Lower lobe of right lung (tissue), 2 donors: ENCODE measurements at places on chromosomes 2 and 18. TPM values are rescaled to one million over a fixed set of nuclear protein-coding genes. Genes with fewer than 3 reads are reported as not detected.

- H3K27ac ChIP-seq = no peak overlapping the region
- DNase-seq = no peak
- no peak overlapping the region for H3K4me3 ChIP-seq
- H3K27me3 ChIP-seq = no peaks in the 10 kb centered on the region
- H3K4me1 ChIP-seq = no peaks in the 10 kb centered on the region
These were observed 127.5 kb upstream of the CYP1B1 start for GRCh38 chr2:38203446-38203810.

GRCh38 chr2:162014751-162015150 is 59.3 kb downstream of the DPP4 start:
- H3K27me3 ChIP-seq = no peaks in the 10 kb centered on the region
- peaks cover 6% of the 10 kb centered on the region for H3K4me1 ChIP-seq
- H3K27ac ChIP-seq = peak overlapping the region; percentile 66
- no peak for DNase-seq
- H3K4me3 ChIP-seq = no peak overlapping the region

DNAH6 gene
- 6.3 TPM for total RNA-seq

EDAR gene
- total RNA-seq = 0.12 TPM

ALPP gene
- total RNA-seq = 6.0 TPM

DNA sequence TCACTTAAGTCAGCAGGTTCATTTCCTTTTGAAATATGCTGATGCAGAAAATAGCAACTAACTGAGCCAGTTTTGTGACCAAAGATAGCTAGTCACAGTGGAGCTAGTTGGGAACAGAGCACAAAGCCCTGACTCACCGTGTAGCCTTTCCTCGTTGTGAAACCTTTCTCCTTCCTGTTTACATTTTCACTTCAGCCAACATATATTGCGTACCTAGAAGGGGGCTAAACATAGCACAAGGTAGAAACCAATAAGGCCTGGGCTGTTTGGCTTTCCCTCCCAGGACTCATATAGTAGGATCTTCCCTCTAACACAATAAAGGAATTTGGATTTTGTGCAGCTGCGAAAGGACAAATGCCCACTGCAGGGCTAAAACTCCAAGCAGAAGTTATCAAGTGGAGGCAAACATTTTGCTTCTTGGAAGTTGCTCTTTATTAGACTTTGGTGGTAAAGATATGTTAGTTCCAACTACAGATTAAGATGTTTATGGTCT is 24.5 kb upstream of the LPIN2 start:
- no peak for DNase-seq
- no peaks in the 10 kb centered on the region for H3K27me3 ChIP-seq
- H3K4me1 ChIP-seq = no peaks in the 10 kb centered on the region
- no peak overlapping the region for H3K4me3 ChIP-seq
- peak overlapping the region; percentile 53 for H3K27ac ChIP-seq

GRCh38 chr18:39840406-39840805 is 2114.6 kb upstream of the PIK3C3 start:
- H3K36me3 ChIP-seq = no peaks in the 10 kb centered on the region
- H3K4me3 ChIP-seq = no peak overlapping the region
- peaks cover 7% of the 10 kb centered on the region for H3K27me3 ChIP-seq
- peaks cover 12% of the 10 kb centered on the region for H3K4me1 ChIP-seq
- no peak for DNase-seq
- no peak overlapping the region for H3K27ac ChIP-seq

DNA sequence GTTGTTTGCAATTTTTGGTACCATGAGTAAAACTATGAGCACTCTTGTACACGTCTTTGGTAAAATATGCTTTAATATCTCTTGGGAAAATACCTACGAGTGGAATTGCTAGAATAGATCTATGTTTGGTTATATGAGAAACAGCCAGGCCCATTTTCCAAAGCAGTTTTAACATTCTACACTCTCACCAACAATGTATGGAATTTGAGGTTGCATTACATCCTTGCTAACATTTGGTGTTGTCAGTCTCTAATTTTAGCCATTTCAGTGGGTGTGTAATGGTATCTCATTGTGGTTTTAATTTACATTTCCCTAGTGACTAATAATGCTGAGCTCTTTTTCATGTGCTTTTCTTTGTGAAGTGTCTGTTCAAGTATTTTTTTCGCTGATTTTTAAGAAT is 118.9 kb upstream of the TCF4 start:
- H3K4me3 ChIP-seq = no peak overlapping the region
- DNase-seq = no peak
- no peaks in the 10 kb centered on the region for H3K4me1 ChIP-seq
- no peaks in the 10 kb centered on the region for H3K27me3 ChIP-seq

GRCh38 chr2:73013936-73014335 is 57.6 kb downstream of the SFXN5 start:
- no peak overlapping the region for H3K4me3 ChIP-seq
- DNase-seq = no peak
- H3K27me3 ChIP-seq = no peaks in the 10 kb centered on the region
- H3K4me1 ChIP-seq = no peaks in the 10 kb centered on the region
- H3K36me3 ChIP-seq = peaks cover 7% of the 10 kb centered on the region
- H3K27ac ChIP-seq = no peak overlapping the region

SCLY gene
- 12.4 TPM for total RNA-seq

HOXD13 gene
- not detected for total RNA-seq

- no peak overlapping the region for H3K27ac ChIP-seq
- H3K36me3 ChIP-seq = no peaks in the 10 kb centered on the region
- peaks cover 20% of the 10 kb centered on the region for H3K27me3 ChIP-seq
- no peak for DNase-seq
These were observed 65.4 kb upstream of the HNRNPA3 start for GRCh38 chr2:177147093-177147694.

DNA sequence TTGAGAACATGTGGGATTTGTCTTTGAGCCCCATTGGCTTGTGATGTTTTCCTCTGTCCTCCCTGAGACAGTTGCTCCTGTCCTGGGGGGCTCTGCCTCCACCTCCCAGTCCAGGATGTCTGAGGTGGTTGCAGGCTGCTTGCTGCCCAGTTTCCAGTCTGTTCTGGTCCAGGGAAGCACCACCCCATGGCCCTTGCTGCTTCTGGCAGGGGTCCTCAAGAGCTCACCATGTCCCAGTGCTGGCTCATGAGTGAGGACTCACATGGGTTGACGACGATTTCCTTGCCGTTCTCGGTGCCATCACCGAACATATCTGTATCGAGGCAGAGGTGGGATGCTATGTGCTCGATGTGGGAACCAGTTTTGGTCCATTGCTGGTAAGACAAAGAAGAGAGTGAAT is 103.4 kb upstream of the CAPN13 start:
- H3K36me3 ChIP-seq = no peaks in the 10 kb centered on the region
- no peak for DNase-seq
- H3K27me3 ChIP-seq = no peaks in the 10 kb centered on the region
- no peaks in the 10 kb centered on the region for H3K4me1 ChIP-seq

GRCh38 chr18:26854292-26854881 is 11.1 kb downstream of the AQP4 start:
- no peaks in the 10 kb centered on the region for H3K27me3 ChIP-seq
- H3K27ac ChIP-seq = no peak overlapping the region
- H3K36me3 ChIP-seq = no peaks in the 10 kb centered on the region
- DNase-seq = no peak
- H3K4me3 ChIP-seq = no peak overlapping the region

- no peaks in the 10 kb centered on the region for H3K4me1 ChIP-seq
- no peaks in the 10 kb centered on the region for H3K27me3 ChIP-seq
- no peak overlapping the region for H3K27ac ChIP-seq
- no peak for DNase-seq
- H3K36me3 ChIP-seq = no peaks in the 10 kb centered on the region
These were observed 1029.9 kb upstream of the PIK3C3 start for GRCh38 chr18:40925071-40925541.

- no peak overlapping the region for H3K27ac ChIP-seq
- H3K36me3 ChIP-seq = no peaks in the 10 kb centered on the region
- H3K4me3 ChIP-seq = no peak overlapping the region
- no peak for DNase-seq
- no peaks in the 10 kb centered on the region for H3K4me1 ChIP-seq
These were observed 6.5 kb downstream of the CNDP1 start for GRCh38 chr18:74540652-74541421.

SGPP2 gene
- 23.9 TPM for total RNA-seq

- no peak overlapping the region for H3K4me3 ChIP-seq
- no peaks in the 10 kb centered on the region for H3K36me3 ChIP-seq
- no peak overlapping the region for H3K27ac ChIP-seq
- no peaks in the 10 kb centered on the region for H3K4me1 ChIP-seq
- no peak for DNase-seq
These were observed 34.1 kb upstream of the VWC2L start for GRCh38 chr2:214376618-214377285.

MEP1B gene
- not detected for total RNA-seq

SLC9A2 gene
- total RNA-seq = 0.35 TPM

DNA sequence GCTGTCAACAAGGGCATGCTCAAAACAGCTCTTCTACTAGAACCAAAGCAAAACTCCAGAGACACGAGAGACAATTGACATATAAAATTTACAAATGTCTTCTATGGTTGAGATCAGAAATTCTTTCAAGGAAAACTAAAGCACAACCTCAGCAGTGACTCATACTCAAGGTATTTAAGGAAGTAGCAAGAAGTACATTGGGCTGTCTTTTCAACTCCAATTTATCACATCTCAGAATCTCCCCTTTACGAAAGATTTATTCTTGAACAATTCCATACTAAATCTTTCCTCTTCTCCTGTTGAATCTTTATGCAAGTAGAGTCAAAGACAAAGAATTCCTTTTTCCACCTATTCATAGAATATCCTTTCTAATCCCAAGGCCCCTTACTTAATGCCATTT is 324.0 kb downstream of the IRS1 start:
- no peak overlapping the region for H3K27ac ChIP-seq
- DNase-seq = no peak
- no peaks in the 10 kb centered on the region for H3K36me3 ChIP-seq
- H3K27me3 ChIP-seq = no peaks in the 10 kb centered on the region

CFC1 gene
- total RNA-seq = not detected

GATA6 gene
- 22.1 TPM for total RNA-seq

DNA sequence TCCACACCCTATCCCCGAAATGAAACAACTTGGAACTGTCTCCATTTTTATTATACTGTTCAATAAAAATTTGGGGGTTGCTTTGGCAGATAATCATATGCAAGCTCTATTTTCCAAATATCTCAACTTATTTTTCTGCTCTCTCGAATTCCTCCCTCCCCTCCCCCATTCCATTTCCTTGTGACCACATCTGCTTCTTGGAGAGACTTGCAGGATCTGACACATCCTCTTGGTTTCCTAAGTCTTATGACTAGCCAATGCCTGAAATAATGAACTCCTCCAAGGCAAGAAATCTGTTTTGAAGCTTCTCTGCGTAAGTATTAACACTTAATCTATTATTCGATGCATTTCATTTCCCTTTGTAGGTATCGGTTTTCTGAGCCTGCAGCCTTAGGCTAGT is 16.1 kb downstream of the TGIF1 start:
- no peaks in the 10 kb centered on the region for H3K36me3 ChIP-seq
- H3K27me3 ChIP-seq = no peaks in the 10 kb centered on the region
- H3K27ac ChIP-seq = no peak overlapping the region
- no peak for DNase-seq
- H3K4me1 ChIP-seq = peaks cover 8% of the 10 kb centered on the region

DNA sequence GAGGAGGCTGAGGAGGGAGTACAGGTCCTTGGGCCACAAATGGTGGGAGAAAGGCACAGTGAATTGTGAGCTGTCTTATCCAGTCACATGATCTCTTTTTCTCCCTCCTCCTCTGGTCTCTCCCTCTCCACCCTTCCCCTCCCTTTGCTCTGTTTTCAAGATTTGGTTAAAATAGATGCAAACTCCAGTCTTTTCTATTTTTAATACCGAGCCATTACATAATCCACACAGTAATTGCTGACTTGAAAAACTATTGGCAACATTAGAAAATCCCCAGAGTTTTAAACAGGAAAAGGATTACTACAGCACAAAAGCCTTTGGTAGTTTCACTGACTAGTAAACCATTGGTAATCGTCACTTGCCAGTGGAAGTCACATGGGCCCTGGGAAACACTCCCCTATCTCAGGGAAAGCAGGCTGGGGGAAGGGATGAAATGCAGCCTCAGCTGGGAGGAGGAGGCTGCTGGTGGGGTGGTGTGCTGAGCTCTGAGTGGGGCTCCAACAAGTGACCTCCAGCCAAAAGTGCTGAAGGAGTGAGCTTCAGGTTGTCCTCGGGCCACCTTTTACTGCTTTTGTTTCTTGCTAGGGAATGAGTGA is 57.4 kb upstream of the PCBP1 start:
- DNase-seq = peak; percentile 48
- H3K36me3 ChIP-seq = peaks cover 11% of the 10 kb centered on the region
- H3K4me3 ChIP-seq = no peak overlapping the region
- peaks cover 19% of the 10 kb centered on the region for H3K4me1 ChIP-seq

CCBE1 gene
- 14.0 TPM for total RNA-seq

ANKRD30BL gene
- total RNA-seq = not detected

DNA sequence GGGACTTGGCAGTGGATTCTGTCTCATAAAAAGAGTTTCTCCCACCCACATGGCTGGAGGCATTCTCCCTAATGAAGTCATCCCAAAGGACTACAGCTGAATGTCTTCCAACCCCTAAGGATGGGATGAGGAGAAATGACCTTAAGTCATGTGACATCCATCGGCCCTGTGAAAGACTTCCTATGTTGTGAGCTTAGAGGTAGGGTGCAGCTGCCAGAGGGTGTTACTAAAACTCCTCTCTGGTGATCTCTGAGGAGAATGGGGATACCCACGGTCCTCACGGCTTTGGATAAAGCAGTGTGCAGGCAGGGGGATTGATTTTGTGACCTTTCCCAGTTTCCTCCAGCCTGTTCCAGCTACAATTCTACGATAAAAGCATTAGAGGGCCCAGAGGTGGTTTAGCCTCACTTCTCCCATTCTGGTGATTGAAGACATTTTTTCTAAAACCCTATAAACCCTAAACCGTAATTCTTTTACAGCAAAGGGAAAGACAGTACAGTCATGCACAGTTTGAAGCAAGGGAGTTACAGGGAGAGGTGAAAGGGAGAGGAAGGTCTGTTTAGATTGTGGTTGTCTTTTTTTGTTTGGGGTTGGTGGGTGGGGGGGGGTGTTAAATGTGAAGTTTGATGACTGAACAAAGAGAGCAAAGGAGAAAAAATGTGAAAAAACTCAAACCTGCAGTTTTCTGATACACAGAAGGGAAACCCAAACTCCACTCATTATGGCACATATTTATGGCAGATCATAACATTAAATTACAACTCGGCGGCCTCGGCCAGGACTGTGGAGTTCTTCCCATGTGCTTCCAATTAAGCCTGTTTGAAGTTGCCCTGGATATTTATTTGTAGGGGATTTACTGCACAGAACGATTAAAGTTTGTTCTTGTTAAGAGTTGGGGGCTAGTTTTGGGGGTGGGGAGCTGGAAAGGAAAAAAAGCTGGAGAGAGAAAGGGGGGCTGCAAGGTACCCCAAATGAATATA is 26.6 kb upstream of the SLC14A2 start:
- H3K27me3 ChIP-seq = no peaks in the 10 kb centered on the region
- no peaks in the 10 kb centered on the region for H3K36me3 ChIP-seq

DNA sequence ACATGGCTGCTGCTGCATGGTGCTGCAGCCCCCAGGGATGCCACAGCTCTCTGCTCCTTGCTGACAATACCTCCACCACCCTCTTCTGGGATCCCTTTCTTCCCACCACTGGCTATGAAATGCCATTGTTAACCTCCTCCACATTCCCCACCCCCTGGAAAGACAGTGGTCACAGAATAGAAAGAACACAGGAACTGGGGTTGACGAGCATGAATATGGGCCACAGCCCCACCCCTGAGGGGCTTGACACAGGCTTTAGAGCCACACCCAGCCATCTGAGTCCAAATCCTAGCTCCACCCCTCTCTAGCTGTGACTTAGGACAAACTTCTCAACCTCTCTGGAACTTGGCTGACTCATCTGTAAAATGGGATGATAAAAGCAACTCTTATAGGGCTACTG is 47.3 kb downstream of the TMEM163 start:
- peaks cover 25% of the 10 kb centered on the region for H3K4me1 ChIP-seq
- no peak overlapping the region for H3K4me3 ChIP-seq
- DNase-seq = no peak
- H3K27ac ChIP-seq = peak overlapping the region; percentile 76
- H3K27me3 ChIP-seq = no peaks in the 10 kb centered on the region
- no peaks in the 10 kb centered on the region for H3K36me3 ChIP-seq

HRH4 gene
- total RNA-seq = 2.0 TPM

KLHL14 gene
- total RNA-seq = 0.24 TPM
